Kidney tubule cell (primary cell): ENCODE measurements at places on chromosomes 16 and 17.

- DNase-seq = no peak
Measured at GRCh38 chr17:42005166-42005565, 12.1 kb downstream of the DNAJC7 start.

DNA sequence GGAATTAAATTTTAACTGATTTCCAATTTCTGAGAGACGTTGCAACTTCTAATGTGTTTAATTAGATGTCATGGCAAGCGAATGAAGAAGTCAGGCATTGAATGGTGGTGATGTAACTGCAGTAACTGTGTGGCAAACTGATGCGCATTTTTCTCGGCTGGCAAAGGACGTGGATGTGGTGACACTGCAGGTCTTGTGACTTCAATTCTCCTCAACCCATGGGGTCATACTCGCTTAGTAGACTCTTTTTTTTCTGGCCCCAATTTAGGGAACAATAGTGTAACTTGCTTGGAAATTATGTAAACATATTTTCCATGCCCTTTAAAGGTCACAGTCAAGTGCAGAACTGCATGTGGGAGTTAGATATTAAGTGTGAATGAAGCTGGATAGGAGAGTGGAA, 1.9 kb upstream of the FAM20A start:
- DNase-seq = no peak

DNA sequence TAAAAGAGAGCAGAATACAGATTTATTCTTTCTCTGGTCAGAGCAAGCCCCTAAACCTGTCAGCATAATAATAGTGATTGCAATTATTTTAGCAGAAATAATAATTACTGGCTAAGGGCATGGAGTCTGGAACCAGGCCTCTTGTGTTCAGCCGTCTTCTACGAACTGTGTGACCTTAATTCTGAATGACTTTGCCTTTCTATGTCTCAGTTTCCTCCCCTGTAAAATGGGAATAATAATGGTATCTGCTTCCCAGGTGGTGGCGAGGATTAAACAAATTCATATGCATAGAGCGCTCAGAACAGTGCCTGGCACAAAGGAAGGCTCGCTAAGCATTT, 33.4 kb downstream of the RAB11FIP4 start:
- DNase-seq = no peak

- DNase-seq = peak; percentile 98
Measured at GRCh38 chr17:58232707-58233156, 5.7 kb upstream of the LPO start.

GRCh38 chr17:76383546-76384221, 725 bp upstream of the SPHK1 start:
- DNase-seq = peak; percentile 62

DNA sequence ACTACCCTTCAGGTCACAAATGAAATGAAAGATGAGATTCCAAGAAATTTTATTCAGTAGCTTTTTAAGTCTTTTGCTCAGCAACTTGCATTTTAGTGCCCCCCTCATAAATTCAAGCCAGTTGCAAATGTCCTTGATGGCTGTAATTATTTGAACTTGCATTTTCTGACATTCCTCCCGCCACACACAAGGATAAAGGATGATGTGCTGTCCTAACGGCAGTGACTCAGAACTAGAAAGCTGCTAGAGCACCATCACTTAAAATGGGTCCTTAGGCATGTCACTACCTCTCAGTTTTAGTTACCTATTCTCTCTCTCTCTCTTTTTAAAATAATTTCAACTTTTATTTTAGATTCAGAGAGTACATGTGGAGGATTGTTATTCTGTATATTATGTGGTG, 306.7 kb downstream of the CNTNAP4 start:
- DNase-seq = no peak
